AG04450 (cell line): ENCODE measurements at places on chromosomes 12 and 14.

DNA sequence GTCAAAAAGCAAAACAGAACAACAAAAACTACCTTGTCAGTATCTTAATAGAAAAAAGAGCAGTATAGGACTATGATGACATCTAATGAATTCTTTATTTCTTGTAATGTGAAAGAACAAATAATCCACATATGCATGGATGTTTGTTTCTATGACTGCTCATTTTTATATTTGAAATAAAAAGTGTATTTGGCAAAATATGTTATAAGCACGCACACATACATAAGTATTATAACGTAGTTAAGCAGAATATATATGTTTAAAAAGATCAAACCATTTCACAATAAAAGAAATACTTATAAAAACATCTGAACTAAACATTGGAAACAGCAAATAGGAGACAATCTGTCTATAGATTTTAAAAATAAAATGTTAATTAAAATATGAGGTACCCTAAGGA lies 74.8 kb downstream of the MIPOL1 start:
- DNase-seq = no peak

DNA sequence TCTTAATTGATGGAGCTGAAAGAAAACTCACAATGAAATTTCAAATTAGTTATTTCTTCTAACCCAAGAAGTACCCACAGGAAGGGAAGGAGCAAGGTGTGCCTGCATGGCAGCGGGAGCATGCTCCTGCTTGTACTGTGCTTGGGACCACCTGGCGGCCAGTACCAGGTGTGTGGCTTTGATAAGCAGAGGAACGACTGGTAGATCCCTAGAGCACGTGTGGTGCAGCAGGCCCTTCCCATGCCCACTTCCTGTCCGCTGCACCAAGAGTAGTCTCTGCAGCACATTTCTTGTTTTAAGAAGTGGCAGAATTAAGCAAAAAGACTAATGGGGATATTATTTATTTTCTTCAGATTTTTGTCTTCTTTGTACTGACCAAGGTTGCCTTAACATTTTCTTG lies 122.3 kb upstream of the ATF1 start:
- DNase-seq = no peak

DNA sequence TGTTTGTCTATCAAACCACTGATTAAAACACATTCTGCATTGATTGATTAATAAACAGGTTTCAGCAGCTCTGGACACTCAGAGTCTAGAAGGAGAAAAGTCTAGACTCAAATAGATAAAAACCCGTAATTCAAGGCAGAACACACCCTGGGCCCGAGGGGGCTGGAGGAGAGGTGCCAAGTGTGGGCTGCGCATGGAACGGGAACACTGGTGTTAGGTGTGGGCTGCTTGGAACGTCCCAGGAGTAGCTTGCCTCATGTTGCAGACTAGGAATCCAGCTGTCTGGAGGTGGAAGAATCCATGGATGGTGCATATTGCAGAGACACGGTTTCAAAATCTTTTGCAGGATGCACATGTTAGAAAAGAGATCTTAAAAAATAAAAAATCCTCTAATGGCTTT lies 223.0 kb downstream of the APAF1 start:
- no peak for DNase-seq

DNA sequence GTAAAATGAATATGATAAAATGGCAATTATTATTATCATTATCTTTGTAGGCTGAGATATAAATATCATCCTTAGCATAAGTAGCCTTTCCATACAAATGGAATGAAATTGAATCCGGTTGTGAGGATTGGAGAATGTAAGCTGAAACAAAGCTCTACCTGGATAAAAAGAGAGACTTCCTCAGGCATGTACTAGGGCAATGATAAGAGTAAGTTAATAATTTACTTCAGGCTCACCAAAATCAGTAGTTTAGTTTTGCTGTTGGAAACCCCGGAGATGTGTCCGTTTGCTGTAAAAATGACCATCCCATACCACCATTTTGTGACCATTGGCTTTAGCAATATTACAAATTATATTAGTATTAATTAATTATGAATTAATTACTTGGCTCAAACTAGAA lies 96.3 kb downstream of the C12orf75 start:
- no peak for DNase-seq

- no peak for DNase-seq
Measured at GRCh38 chr12:80056845-80057244, 42.5 kb upstream of the OTOGL start.

- DNase-seq = no peak
Measured at GRCh38 chr14:21802441-21802840, 128.8 kb upstream of the OR4E1 start.

DNA sequence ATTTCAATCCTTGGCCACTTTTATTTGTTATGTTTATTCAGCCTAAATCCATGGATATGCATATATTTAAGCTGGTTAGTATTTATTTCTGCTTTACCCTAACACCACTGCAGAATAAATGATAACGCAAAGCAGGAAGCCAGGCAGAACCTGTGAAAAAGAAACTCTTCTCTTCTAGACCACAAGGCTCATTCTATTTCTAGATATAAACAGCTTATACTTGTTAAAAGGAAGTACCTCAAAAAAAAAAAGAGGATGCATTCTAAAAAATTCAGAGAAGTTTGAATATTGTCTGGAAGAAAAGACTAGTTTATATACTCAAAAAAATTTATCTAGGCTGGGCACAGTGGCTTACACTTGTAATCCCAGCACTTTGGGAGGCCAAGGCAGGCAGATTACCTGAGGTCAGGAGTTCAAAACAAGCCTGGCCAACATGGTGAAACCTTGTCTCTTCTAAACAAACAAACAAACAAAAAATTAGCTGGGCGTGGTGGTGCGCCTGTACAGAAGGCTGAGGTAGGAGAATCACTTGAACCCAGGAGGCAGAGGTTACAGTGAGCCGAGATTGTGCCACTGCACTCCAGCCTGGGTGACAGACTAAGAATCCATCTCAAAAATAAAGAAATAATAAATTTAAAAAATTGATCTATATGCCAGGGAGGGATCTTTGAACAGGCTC lies 55.8 kb downstream of the GALNT4 start:
- no peak for DNase-seq

- DNase-seq = no peak
Measured at GRCh38 chr12:129049917-129050316, 196.6 kb downstream of the GLT1D1 start.

GRCh38 chr12:76143343-76144244 lies 59.1 kb upstream of the NAP1L1 start:
- DNase-seq = no peak

DNA sequence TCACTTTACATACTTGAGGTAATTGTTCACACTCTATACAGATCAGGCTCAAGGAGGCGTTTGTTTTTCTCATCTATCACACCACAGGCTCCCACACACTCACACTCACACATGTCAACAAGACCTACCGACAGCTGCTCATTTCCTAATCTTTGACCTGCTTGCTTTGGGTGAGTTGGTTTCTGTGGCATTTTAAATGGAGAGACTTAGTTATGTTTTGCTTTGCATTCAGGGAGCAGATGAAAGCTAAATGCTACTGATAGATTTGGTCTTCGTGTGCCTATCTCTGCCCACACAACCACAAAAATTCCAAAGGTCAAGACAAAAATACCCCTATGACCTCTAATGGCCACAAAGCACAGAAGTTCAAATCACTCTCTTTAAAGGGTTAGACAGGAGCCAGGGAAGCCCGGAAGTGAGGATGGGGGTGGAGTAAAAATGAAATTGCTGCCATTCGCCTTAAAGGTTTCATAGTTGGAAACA lies 203.5 kb upstream of the G2E3 start:
- no peak for DNase-seq

DNA sequence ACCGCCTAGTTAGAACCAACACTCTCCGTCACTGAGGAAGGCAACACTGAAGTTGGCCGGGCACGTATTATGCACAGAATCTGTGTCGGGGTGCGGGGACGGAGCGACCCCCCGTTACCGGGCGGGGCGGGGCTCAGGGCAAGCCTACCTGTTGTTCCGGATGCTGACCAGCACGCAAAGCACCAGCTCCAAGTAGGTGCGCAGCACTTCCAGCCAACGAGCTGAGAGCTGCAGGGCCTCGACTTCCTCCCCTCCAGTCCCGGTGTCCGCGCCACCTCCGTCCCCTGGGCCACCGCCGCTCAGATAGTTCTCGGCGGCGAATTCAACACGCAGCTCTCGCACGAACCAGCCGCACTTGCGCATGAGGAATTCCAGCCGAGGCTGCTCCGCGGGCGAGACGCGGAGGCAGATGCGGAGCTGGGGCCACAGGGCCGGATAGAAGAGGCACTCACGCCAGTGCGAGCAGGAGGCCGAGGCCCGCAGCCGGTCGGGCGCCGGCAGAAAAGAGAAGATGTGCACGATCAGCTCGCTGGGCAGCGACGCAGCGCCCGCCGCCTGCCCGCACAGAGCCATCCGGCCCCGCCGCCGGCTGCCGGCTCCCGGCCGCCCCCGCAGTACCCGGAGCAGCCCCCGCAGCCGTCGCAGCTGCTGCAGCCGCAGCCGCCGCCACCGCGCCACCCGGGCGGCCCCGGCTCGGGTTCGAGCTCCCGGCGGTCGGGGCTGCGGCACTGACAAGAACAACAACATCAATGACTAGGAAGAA lies 636 bp downstream of the FBXO33 start:
- no peak for DNase-seq

DNA sequence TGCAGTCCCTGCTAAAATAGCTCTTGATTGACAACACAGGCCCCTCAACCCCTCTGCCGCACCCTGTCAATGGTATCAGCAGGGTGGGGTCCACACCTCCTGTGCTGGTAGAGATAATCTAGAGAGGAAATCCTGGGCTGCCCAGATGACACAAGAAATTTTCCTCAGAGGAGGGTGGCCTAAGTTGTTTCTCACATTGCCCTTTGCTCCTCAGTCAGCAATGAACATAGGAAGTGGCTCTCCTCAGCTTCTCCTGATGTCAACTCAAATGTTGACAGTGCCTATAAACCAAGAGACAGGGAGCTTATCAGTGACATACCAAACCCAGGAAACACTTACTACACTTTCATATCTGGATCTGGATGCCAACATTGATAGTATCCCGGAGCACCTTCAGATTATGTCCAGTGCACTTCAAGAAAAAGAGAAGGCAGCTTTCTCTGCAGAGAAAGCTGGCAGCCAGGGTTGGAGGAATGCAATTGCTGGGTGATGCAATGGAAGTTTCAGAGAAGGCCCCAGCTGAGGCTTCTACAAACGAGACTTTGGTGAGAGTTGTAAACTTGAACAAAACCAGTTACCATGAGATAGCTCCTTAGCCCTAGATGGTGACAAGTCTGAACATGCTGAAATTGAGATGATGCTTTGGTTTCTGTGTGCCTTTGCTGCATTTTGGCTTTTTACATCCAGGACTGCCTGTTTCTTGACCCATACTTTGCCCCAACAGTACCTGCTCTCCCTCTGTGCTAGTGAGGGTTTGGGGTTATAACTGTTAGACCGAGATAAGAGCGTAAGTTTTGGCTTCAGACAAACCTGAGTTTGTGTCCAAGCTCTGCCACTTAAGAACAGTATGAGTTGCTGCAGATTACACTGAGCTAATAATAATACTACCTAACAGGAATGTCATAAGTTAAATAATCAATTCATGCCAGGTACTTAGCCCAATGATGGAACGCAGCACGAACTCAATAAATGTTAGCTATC lies 183.5 kb downstream of the NUAK1 start:
- no peak for DNase-seq

DNA sequence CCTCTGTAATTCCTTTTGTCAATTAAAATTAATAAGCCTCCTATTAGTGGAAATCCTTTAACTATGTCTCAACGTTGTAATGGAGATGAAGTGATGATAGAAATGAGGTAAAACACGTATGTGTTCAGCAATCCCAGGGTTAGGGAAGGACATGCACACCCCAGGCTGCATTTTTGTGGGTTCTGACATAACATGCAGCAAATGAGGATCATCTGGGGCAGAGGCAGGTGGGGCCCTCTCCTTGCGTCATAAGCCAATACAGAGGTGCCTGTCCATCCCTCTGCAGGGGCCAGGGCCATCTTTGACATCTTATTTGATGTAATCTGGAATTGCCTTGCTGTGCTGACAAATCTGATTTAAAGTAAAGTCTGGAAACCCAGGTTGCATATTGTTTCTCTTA lies 73.2 kb downstream of the MYRFL start:
- no peak for DNase-seq

- DNase-seq = no peak
Measured at GRCh38 chr12:88662961-88663360, 82.7 kb upstream of the KITLG start.

GRCh38 chr14:69483765-69484443 lies 624 bp upstream of the PLEKHD1 start:
- no peak for DNase-seq

- no peak for DNase-seq
Measured at GRCh38 chr12:100901266-100901665, 106.7 kb downstream of the ANO4 start.

DNA sequence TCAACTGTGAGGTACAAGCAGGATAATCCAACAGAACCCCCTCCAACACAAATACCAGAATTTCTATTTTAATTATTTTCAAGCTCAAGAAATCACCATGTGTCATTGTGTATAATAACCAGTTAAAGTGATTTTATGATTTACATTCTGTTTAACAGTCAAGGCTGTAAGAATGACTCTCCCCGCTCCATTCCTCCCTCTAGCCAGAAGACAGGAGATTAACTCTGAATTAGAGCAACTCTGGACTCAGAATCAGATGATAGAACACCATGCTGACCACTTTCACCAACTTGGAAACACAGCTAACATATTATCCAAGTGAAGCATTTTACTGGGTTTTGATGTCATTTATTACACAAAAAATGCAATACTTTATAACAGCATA lies 71.9 kb downstream of the ATP2B1 start:
- DNase-seq = no peak

GRCh38 chr12:119391673-119392072 lies 57.1 kb downstream of the CCDC60 start:
- no peak for DNase-seq

GRCh38 chr14:71625175-71625574 lies 307.1 kb upstream of the RGS6 start:
- DNase-seq = no peak

GRCh38 chr12:89413234-89413633 lies 60.9 kb upstream of the DUSP6 start:
- DNase-seq = no peak

DNA sequence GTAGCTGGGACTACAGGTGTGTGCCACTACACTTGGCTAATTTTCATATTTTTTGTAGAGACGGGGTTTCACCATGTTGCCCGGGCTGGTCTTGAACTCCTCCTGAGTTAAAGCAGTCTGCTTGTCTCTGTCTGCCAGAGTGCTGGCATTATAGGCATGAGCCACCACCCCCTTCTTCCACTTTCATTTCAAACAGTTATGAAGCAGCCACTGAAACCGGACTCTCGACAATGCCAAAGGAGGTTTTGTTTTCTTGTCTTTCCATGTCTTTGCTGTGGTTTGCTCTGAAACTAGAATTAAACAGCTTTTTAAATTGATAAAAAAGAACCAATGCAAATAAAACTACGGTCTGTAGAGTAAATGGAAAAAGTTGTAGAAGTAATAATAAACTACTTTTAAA lies 30.4 kb downstream of the RAP1B start:
- no peak for DNase-seq
